ENCODE measurements at places on chromosomes 6 and 20.

- no peak for DNase-seq
Observed at GRCh38 chr6:5205877-5206850, 54.6 kb downstream of the LYRM4 start.

GRCh38 chr6:87487555-87487954, 14.8 kb downstream of the SLC35A1 start:
- DNase-seq: no peak

GRCh38 chr6:104126315-104127005, 733.3 kb downstream of the HACE1 start:
- no peak for DNase-seq

DNA sequence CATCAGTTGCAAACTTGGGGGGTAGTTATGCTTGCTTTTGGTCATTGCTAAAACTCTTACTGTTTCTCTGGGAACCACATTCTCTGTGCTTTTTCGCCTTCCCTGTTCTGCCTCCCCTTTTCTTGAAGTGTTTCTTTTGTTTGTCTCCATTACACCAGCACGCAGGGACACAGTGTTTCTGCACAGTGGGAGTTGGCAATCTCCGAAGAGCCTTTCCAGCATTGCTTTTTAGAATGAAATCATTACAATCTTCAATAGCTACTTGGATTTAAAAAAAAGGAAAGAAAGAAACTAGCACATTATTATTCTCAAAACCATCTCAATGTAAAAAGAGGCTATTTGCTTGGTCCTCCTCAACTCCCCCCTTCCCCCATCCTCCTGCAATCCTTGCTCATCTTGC, 536.7 kb upstream of the MMS22L start:
- DNase-seq: no peak

- no peak for DNase-seq
Observed at GRCh38 chr6:46044881-46045617, 29.4 kb upstream of the CLIC5 start.

DNA sequence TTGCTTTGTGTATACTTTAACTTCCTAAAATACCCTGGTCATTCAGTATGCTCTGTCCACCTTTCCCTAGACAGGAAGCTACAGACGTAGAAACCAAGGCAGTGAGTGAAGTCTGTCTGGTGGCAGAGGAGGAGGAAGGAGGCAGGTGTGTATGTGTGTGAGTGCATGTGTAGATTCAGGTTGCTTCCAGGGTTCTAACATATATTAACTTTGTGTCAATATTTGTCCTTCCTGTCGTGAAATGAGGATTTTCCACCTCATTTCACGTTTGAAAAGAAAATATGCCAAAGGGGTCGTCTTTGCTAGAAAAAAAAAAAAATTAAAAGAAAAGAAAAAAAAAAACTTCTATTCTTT, 411.5 kb downstream of the PKHD1 start:
- no peak for DNase-seq

GRCh38 chr6:82910395-82910794, 155.2 kb downstream of the UBE3D start:
- no peak for DNase-seq

DNA sequence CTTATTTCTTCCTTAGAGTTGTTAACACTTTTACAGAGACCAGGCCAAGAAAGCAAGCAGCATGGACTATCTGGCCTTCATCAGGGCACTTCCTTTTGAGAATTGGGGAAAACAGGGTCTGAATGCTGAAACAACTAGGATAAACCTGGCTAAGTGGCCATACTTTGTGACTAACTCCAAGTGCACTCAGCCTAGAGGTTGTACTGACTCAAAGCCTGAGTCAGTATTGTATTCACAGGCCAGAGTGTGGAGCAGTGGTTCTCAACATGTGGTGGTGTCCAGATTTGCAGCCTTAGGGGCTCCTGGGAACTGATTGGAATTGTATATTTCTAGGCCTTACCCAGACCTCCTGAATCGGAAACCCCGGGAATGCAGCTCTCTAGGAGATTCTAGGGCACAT, 20.1 kb downstream of the SEC23B start:
- no peak for DNase-seq

GRCh38 chr6:131225959-131226358, 90.7 kb downstream of the AKAP7 start:
- no peak for DNase-seq

DNA sequence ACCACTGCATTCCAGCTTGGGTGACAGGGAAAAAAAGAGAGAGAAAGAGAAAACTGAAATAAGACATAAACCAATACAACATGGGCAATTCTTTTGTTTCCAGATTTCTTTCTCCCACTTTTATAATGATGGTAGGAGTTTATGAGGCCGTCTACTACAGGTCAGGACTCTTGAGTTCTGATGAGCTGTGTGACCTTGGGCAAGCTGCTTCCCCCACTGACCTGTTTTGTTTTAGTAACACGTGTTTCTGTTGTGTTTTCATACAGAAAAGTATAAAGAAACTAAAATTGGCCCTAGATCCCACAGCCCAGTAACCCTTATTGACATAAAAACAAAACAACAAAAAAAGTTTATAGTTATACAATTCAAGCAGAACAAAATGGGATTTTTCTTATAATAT, 22.9 kb upstream of the AAR2 start:
- DNase-seq: no peak

- DNase-seq: no peak
Observed at GRCh38 chr20:61193164-61193563, 58.9 kb upstream of the CDH4 start.

DNA sequence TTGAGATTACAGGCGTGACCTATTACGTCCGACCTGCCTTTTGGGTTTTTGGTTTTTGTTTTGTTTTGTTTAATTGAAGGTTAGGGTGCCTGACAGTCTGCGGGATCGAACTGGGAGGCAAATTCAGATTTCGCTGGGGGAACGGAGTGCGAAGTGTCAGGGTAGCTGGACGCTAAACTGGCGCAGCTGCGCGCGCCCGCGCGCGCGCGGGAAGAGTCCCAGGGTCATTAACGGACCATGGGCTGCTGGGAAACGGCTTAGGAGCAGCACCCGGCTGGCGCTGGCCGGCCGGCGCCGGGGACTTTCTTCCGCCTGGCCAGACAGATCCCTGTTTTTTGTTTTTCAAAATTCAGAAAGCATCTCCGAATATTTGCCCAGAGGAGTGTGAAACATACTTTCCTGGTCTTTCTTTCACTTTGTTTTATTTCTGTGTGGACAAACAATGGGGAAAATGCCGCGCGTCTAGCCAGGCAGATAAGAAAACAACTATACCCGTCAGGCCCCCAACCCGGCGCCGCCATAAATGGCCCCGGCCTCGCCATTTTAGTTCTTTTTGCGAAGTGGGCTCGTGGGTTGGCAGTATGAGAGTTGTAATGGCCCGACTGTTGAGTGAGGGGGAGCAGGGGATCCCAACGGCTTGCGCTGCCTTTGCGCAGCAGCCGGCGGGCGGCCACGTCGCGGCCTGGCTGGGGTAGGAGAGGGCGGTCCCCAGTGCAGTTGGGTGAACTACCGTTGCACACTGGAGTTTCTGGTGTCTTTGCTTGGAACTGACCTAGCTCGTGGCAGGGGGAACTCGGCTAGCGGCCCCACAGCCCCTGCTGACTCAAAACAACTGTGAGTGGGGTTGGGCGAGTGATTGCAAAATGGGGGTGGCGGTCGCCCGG, 7.1 kb downstream of the HSPA1B start:
- DNase-seq: peak; percentile 63

- DNase-seq: no peak
Observed at GRCh38 chr20:54251096-54251495, 43.2 kb downstream of the PFDN4 start.

DNA sequence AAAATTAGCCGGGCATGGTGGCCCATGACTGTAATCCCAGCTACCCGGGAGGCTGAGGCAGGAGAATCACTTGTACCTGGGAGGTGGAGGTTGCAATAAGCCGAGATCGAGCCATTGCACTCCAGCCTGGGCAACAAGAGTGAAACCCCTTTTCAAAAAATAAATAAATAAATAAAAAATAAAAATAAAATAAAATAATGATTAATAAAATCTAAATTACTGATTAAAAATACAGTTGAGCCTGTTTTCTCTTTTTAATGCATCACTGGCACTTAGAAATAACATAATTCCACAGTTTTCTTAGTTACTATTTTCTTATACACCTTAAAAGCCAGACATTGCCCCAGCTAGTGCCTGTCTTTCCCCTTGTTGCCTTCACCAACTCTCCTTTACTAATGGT, 922.8 kb upstream of the GJE1 start:
- no peak for DNase-seq

- DNase-seq: no peak
Observed at GRCh38 chr20:418858-419365, 10.8 kb downstream of the RBCK1 start.

DNA sequence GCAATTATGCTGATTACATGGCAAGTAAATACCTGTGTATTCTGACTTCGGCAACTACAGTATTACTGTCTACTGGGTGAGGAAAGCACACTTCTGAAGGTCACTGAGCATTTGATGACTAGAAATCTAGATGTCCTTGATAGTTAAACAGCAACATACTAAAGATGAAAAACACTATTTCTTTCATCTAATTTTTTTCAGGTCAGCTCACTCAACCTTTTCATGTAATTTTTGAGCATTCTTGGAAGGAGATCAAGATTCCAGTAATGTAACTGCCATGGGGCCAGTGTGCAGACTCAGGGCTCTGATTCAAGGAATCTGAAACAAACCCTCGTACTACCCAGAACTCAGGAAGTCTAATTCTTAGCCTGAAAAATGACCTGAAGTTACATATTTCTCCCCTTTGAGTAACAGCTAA, 222.6 kb upstream of the TAB2 start:
- DNase-seq: no peak

Data from activated T-helper 1 cell treated with Interleukin-2 at 50 U/mL for 16 hours (primary cell).